Inflammatory macrophage treated with lipopolysaccharide for 4 hours (primary cell): ENCODE measurements at places on chromosomes 12 and 14.

DNA sequence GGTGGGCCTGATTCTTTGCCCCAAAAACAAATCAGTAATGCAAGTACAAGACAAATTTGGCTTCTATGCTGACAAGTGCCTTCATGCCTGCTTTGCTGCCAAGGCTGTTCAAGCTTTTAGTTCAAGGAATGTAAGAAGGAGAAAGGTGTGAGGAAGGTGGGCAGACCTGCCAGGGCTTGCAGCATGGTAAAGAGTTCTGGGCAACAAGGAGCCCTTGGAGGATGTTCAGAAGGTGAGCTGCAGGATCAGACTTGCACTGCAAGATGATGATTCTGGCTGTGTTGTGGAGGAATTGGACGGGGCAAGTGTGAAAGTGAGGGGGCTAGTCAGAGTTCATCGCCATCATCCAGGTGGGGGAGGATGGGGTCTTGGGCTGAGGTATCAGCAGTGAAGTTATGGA is 167.9 kb downstream of the NUAK1 start:
- no peak for DNase-seq

- no peak for DNase-seq
Observed at GRCh38 chr12:59823567-59823966, 227.7 kb downstream of the SLC16A7 start.

DNA sequence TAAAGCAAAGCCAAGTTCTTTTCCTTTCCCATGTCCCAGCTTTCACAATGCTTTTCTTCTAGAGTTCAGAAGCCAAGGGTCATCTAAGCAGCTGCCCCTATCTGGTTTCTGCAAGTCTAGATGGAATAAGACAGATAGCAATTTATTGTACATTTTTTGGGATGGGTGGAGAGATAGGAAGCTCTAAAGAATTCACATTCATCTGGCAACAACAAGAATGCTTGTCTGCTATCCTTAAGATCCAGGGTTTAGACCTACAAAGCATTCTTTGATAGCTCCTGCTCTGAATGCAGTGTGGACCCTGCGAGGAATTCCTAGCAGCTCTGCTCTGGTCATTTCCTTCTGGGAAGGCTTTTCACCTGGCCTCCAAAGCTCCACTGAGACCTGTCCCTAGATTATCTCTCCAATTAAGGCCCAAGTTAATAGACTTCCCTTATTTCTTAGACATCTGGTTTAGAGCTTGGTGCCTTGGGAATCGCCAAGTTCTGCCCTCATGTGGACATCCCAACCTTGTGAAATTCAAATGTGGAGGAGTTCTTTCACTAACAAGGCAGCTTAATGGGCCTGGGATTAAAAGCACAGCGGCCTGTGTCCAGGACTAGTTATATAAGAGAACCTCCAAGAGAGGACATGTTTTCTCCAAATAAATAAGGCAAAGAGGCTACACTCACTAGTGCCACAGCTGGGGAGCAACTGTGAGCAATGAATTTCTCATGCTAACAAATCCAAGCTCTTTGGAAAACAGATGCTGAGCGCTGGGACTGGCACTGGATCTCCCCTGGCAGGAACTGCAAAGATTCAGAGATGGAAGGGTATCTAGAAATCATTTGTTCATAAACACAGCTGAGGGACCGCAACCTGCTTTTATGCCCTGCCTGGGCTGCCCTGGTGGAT is 384.5 kb upstream of the DDHD1 start:
- no peak for DNase-seq

DNA sequence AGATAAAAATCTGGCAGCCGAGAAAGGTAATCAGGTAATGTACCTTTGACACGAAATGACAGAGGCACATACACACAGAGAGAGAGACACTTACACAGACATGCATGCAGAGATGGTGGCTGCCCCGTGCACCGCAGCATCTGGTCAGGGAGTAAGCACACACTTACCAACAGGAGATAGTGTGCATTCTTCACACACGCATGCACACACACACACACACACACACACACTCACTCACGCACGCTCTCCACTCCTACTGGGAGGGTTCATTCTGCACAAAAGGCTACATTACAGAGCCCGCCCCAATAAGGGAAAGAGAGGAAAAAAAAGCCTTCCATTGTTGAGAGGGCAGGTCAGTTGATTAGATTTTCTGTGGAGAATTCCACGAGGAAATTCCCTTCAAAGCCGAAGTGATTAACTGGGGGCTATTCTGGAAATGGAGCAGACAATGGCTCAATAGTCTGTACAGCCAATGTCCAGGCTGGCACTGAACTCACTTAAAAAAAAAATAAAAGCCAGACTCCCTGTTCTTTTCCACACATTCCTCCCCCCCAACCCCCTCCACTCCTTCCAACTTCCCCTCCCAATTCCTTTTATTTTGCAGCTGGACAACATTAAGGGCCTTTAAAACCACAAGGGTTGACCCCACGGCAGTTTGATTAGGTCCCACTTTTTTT is 1.4 kb upstream of the SOX5 start:
- DNase-seq, result no peak

DNA sequence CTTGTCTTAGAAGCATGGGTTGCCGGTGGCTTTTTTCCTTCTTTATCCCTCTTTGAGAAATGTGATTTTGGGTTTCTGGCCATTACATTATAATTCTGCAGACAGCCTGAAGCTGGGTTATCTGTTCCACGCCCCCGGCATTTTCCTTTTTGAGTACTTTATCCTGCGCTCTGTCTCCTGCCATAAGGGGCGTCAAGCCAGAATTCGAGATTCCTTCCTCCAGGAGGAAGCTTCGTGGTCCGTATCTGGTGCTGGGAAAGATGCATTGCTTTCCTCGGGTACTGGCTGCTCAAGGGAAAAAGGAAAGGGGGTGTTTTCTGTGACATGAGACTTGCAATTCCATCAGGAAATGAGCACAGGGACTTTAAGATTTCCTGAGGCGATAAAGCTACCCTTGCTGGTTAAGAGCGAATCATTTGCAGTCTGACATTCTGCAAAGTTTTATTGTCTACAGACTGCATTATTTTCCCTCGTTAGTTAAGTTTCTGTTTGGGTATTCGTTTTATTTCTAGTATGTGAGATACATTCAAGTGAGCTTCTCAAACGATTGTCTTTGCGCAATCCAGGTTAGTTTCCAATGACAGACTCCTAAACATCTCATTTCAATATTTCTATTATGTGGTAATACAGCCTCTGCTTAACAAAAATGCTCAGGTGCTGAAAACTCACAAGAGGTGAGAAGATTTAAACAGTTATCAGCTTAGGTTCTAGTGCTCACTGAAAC is 694 bp downstream of the AKAP5 start:
- DNase-seq, result no peak

- DNase-seq, result no peak
Observed at GRCh38 chr12:131436922-131437705, 273.8 kb upstream of the SFSWAP start.

- no peak for DNase-seq
Observed at GRCh38 chr12:73678335-73678734, 859.3 kb upstream of the ATXN7L3B start.

DNA sequence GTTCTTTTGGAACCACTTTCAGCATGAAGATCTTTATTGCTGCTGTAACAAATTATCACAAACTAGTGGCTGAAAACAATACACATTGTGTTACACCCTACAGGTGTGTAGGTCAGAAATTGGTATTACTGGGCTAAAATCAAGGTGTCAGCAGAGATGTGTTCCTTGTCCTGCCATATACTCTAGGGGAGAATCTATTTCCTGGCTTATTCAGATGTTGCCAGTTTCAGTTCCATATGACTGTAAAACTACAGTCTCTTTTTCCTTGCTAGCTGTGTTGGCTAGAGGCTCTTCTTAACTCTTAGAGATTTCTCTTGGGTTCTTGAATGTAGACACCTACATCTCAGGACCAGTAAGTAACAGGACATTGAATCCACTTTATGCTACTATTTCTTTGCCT is 215.6 kb upstream of the PPFIA2 start:
- no peak for DNase-seq

DNA sequence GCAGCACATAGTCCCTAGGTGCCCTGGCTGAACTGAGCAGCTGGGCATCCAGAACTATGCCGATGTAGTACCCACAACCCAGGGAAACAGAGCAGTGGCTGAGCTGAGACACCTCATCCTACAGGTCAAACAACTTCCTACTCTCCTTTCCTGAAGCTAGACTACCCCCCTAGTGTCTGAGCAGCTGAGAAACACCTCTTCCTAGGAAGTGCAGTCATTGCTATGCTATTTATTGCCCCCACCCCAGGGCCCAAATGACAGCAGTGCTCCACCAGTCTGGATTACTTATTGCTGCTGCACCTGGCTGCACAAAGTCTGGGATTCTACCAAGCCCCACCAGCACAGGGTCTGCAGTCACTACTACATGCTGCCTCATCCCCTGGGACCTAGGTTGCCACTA is 16.7 kb upstream of the GARIN2 start:
- no peak for DNase-seq

DNA sequence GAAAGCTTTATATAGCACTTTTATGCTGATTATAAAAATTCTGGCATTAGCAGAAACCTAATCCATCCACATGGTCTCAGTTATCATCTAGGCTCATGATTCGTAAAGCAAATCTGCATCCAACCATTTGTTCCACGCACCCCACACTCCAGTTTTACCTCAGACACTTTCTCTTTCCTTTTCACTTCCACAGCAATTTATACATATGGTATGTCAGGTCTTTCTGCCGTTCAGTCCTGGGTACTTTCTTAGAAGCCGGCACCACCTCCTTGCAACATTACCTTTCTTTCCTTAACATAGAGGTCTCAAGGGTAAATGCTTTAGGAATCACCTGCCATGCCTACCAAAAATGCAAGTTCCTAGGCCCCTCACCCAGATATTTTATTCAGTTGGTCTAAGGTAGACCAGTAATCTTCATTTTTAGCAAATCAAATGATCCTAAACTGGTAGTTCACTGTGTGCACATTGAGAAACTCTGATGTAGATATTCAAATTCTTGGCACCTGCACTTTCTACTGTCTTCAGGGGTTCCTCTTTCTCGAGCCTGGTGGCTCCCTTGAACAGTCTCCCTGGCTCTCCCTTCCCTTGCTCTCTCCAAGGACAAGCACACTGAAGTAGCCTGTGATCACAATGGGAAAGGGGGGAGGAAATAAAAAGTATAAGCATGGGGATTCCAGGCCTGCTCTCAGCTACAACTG is 2.8 kb upstream of the KRAS start:
- no peak for DNase-seq

GRCh38 chr14:20782280-20782890 is 1.3 kb downstream of the RNASE6 start:
- peak; percentile 39 for DNase-seq

- DNase-seq, result no peak
Observed at GRCh38 chr12:113464852-113465719, 6.6 kb downstream of the LHX5 start.

GRCh38 chr14:25092258-25092740 is 42.4 kb upstream of the STXBP6 start:
- DNase-seq, result no peak

DNA sequence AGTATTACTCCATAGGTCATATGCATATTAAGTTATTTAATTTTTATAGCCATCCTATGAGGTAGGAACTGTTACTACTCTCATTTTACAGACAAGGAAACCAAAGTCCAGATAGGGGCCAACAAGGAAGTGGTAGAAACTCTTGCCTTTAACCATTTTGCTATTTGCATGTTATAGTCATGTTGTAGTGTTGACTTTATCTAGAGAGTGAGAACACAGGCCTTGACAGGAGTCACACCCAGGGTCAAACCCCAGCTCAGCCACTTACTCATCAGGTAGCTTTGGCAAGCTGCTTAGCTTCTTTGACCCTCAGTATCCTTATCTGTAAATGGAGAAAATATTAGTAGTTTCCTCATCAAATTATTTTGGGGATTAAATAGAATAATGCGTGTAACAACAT is 156.2 kb downstream of the CAND1 start:
- no peak for DNase-seq

DNA sequence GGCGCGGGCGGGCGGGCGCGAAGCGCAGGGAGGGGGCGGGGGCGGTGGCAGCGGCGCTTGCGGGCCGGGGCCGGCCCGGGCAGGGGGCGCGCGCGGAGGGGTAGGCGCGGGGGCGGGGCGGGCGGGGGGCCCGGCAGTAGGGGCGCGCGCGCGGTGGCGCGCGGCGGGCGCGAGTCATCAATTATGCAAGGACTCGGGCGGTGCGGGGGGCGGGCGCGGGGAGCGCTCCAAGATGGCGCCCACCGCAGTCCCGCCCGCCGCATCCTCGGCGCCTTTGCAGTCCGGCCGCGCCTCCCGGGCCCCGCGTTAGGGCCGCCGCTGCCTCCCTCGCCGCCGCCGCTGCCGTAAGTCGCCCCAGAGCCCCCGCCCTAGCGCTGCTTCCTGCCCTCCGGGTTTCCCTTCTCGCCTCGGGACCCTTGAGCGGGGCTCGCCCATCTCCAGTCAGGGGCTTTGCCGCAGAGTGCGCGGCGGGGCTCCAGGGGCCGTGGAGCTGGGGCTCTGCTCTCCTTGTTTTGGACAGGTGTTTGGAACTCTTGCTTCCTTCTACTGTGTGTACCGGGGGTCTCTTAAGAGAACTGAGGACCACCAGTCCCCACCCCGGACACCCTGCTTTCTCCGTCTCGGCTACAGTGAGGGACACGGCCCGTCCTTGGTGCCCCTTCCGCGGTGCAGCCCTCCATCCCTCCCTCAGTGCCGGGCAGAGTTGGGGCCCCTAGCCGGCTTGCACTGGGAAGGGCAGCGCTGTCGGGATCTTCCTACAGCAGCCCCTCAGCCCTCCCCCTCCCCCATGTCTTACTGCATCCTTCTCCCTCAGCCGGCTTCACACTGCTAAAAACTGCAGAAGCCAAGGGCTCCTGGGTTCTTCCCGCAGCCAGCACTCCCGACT is at the start of gene SCN8A:
Gene SCN8A (plus strand): TSS at position 218 of the 886 bp plus-strand sequence. CDS start 71,585 bp downstream, outside the sequence.
- DNase-seq, result no peak

DNA sequence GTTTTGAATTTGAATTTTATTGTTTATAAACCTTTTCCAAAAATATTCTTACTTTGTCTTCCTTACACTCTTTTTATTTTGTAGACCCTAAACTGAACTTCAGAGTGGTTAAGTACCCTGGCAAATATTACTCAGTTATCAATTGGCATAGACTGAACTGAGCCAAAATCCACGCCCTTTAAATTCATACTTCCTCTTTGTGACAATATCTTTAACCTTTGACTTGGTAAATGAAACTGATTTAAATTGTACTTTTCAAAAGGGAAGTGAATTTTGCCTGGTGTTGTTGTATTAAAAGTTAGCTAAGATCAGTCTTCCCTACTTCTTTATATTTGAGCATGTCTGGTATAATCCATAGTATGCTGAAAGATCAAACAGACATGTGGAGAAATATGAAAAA is 184.3 kb upstream of the USP15 start:
- peak; percentile 67 for DNase-seq

DNA sequence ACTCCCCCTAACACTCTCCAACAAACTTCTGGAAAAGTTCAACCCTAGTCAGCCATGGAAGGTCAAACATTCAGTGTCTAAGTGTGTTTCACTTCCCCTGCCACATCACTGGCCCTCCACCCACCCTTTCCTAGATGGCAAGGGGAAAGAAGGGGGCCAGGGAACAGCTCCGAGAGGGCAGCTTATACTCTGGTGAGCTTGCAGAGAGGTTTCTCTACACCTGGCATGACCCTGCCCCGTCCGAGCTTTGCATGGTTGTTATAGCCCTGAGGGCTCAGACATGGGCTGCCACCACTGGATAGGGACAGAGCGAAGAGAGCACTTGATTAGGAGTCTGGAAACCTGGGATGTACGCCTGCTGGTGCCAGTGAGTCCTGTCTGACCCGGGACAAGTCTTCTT is 4.0 kb downstream of the ACVRL1 start:
- peak; percentile 79 for DNase-seq
